GM12864 (cell line): ENCODE measurements at places on chromosomes 1 and 21.

DNA sequence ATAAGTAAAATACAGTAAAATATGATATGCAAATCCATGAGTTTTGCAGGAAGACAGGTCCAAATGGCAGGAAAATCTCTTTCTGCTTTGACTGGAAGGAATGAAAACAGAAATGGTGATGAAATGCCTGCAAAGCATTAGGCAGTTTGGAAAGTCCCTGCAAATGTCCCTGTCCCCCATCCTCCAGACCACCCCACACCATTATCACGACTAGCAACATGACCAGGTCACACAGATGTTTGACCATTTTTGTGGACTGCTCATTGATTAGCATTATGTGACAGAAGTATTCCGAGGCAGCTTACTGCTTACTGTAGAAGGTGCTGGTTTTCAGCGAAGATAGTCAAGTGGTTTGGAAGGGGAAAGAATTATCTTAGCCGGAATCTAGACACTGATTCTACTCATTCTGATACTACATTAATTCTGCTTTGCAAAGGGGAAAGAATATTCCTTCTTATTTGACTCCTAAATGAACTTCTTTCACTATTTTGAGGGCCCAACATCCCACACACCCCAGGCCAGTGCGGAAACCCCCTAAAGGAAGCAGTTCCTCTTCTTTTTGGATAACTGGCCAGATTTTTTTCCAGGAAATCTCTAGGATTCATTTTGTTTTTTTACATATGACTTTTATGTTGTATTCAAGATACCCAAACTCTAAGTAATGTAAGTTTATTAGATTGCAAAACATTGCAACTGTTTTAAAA is 9.5 kb upstream of the CR2 start:
- no peak for DNase-seq

- no peak for DNase-seq
These were observed 7.3 kb upstream of the PMVK start for GRCh38 chr1:154943649-154944400.

DNA sequence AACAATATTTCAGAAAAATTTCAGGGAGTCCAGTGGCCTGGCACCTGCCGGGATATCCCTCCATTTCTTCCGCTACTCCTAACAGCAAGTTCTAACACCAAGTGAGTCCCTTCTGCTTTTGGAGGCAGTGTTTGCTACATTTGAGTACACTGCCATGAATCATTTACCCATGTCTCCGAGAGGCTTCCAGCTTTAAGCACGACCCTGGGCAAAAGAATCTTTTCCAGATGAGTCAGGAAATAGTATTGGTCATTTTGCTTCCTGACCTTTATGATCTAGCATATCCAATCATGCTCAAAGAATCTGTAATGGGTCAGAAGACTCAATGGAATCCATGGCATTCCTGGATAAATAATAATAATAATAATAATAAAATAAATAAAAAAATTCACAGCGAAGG is 60.7 kb upstream of the FMN2 start:
- no peak for DNase-seq

DNA sequence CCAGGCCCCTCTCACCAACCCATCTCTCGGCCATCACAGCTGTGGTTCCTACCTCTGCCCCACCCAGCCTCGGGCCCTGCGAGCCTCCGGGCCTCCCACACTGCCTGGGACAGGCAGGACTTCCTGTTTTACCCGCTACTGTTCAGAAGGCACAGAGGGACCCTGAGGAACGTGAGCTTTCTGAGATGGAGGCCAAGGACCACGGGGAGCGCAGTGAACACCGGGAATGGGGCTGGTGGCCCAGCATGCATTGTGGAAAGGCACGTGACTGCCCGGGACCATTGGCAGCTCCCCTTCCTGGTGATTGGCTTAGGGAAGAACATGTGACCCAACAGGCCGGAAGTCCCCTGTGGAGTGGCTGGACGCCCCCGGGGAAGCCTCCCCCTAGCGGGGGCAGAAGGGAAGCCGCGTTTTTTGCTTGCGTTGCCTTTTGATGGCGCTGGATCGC is 7.0 kb downstream of the S100B start:
- no peak for DNase-seq

DNA sequence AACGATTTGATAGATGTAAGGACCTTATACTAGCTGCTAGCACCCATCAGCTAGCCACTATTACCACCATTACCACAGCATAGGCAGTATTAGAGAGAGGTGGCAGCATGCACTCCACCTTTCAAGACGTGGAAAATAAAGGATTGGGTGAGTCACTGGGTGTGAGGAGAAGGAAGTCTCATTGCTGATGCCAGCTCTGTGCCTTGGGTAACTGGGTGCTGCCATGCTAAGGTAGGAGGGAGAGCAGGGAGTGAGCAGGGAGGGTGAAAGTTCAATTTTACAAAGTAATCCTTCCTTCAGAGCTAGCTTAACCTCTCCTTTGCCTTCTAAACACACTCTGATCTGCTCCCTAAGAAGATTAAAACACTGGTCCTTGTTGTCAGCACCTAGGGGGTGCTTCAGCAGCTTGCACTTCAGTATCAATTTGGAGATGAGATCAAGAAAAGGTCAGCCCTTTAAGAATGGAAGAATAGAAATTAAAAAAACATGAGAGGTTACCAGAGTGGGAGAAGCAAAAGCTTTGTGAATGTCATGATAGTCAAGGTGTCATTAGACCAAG is 1.8 kb upstream of the LIN9 start:
- DNase-seq, result no peak

DNA sequence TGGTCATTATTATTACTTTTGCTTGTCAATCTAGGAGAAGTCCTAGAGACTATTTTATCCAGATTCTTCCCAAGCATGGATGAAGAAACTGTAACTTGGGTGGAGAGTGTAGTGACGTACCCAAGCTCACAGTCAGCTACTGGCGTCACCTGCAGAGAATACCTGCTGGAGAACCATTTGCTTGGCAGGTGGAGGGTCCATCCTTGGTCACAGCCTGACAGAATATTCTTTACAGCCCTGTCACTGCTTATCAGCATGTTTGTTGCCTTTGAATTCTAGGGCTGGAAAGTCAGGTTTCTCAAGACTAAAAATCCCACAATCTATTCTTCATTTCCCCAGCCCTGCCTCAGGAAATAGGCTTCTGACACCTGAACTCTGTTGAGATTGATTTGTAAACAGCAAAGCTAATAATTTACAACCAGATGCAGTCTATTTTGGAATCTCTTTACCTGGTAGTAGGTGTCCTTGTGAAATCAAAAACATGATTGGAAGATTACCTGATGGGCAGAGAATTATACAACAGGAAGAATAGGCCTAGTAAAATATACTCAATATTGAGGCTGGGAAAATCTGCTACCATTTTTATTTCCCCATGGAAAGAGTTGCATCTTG is 100.4 kb upstream of the ZNF644 start:
- DNase-seq, result no peak

GRCh38 chr1:235817101-235817728 is 49.5 kb downstream of the LYST start:
- no peak for DNase-seq

GRCh38 chr21:43768868-43769167 is 7.3 kb downstream of the CSTB start:
- no peak for DNase-seq

GRCh38 chr1:222933273-222933672 is 118.4 kb downstream of the DISP1 start:
- no peak for DNase-seq

DNA sequence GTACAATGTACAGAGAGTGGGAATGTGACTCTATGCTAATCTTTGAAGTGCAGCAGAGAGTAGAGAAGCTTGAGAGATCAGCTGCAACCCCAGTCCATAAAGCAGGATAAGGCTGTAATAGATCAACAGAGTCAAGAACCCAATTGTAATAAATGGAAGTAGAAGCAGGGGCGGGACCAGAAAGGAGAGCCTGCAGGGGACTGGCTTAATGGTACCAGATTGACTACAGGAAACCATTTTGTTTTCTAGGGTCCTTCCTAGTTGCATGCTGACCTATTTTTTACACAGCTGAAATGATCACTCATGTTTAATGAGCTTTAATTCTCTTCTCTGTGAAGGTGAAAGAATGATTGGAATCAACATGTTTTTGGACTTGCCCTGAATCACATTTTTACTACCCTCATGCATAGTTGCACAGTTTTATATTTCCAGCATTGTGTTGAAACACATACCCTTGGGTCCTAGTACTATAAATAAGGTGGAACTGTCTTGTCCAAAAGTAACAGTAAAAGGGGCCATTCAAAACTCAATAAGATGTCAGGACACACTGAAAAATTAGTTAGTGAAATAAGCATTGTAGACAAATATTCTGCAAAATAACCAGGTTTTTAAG is 69.8 kb downstream of the GPR88 start:
- DNase-seq, result no peak

DNA sequence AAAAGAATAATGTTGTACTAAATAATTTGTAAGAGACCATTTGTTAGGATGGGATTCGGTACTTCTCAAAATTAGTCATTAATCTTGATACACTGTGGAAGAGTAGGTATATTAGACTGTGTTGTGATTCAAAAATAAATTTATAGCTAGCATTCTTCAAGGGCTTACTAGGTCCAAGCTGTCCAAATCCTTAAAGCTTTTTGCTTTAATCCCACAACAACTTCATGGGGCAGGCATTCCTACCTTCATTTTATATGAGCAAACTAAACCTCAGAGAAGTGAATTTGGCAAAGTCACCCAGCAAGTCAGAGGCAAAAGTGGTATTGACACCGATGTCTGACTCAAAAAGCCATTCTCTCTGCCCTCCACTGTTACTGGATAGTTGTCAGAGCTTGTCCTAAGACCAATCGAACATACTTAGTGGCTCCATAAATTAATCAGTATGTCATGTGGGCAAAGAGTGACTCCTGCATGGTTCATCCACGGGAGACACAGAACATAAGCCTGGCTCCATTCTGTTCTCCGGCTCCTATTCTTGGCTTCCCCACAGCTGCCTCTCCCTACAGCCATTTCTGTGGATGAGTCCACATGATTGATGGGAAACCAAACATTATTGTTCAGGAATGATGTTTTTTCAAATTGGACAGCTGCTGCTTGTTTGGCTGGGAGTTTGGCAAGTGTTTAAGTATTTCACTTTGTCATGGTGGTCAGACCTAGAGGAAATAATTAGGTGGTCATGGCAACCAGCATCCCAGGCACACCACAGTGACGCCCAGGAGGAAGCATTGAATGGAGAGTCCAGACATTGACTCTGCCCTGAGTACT is 133.4 kb upstream of the FGGY start:
- DNase-seq, result no peak

- no peak for DNase-seq
These were observed 121.8 kb upstream of the SPAG17 start for GRCh38 chr1:118306851-118307250.

DNA sequence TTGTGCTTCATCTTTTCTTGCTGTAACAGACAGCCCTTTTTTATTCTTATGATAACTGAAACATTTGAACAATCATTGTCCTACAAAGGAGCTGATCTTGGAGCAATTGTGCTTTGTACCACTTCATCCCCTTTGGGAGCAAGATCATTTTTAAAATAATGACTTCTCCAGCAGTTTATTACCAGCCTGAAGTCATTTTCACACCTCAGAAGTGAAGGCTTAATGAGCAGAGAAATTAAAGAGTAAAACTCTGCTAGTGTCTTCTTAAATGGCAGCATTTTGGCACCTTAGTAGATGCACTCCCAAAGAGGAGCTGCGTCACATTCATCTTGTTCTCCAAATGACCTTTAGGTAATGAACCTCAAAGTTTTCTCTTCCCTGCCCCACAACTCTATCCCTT is 439.6 kb upstream of the CAMK1G start:
- DNase-seq, result no peak

DNA sequence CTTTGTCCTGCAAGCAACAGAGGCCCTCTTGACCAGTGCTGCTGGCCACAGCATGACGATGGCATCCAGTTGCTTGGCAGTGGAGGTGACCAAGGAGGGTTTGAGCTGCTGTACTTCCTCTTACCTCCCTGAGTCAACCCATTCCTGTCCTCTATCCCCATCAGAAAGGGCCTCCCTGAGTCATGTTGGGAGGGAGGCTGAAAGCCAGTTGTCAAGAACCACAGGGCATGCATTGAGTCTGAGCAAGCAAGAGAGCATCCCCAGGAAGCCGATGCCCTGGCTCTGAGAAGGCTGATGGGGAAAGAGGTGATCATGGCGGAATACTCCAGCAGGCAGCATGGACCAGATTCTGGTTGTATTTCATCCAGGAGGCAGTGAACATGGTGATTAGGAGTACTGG is 69.6 kb downstream of the LACTBL1 start:
- no peak for DNase-seq

GRCh38 chr1:13523780-13524477 is 10.1 kb upstream of the LRRC38 start:
- DNase-seq, result no peak

GRCh38 chr1:53071167-53071865 is 9.3 kb downstream of the PODN start:
- DNase-seq, result no peak

DNA sequence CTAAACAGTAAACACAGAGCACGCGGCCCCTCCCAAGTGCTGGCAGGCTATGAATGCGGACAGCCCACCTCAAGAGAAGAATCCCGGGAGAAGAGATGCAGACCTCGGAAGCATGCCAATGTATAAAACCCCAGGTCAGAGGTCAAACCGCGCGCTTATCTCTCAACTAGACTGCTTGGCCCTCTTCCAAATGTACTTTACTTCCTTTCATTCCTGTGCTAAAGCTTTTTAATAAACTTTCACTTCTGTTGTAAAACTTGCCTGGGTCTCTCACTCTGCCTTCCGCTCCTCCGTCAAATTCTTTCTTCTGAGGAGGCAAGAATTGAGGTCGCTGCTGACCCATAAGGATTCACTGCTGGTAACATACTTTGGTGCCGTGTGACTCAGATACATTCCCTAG is 216.0 kb downstream of the S1PR1 start:
- no peak for DNase-seq

DNA sequence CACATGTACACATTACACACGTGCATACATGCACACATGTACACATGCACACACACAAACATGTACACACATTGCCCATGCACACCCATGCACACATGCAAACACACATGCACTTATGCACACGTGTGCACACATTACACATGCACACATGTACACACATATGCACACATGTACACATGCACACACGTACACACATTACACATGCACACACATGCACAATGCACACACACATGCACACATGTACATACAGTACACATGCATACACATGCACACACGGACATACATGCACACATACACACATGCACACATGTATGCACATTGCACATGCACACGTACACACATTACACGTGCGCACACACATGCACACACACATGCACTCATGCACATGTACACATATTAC is 95.3 kb upstream of the TTC34 start:
- DNase-seq, result no peak

GRCh38 chr1:29354511-29355098 is 118.3 kb downstream of the PTPRU start:
- no peak for DNase-seq

GRCh38 chr1:54249819-54250435 is 50.0 kb downstream of the MRPL37 start:
- no peak for DNase-seq

GRCh38 chr1:207984831-207985572 is 74.1 kb upstream of the CD34 start:
- DNase-seq, result no peak

- DNase-seq, result no peak
These were observed 21.7 kb upstream of the ABCD3 start for GRCh38 chr1:94396356-94397010.

- DNase-seq, result no peak
These were observed 58.5 kb downstream of the LPAR3 start for GRCh38 chr1:84834419-84835064.

GRCh38 chr1:26293911-26294463 is 12.4 kb downstream of the UBXN11 start:
- no peak for DNase-seq
